Fibroblast of skin of right biceps (primary cell): ENCODE measurements at places on chromosomes 2 and 18.

DNA sequence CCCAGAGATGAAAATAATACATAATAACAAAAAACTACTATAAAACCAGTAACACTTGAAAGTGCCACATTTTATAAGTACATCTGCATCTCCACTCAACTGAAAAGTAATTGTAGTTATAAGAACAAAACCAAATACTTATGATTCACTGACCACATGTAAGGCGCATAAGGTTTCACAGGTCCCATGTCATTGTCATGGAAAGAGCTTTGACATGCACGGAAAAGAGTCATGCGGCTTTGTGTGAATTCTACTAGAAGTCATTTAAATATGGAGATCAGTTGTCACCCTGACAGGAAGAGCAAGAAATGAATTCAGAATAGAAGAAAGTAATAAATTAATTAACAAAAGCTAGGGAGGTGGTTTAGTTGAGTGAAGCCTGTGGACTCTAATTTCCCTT lies 459.1 kb downstream of the CDH2 start:
- DNase-seq, result no peak

GRCh38 chr2:102485147-102485785 lies 12.2 kb downstream of the SLC9A4 start:
- DNase-seq, result peak; percentile 8

DNA sequence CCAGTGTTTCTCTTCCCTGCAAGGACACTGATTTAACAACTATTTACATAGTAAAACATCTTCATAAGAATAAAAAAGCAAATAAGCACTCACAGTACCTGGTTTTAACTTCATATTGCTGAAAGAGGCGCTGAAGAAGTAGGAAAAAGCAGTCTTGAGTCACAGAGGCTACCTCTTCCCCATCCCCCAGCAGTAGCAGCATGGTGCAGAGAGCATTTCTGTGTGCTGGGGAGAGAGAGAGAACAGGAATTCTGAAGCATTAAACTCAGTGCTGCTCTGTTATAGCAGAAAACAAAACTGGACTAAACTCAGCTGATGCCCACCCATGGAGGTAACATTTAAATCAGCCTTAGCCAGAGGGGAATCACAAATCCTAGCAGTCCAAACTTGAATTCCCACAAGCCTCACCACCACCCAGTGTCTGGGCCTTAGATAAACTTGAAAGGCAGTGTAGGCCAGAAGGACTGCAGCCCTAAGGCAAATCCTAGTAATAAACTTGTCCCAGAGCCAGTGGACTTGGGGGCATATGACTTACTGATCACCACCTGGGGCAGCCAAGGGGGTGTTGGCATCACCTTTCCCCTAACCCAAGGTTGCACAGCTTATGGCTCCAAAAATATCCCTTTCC lies 321.8 kb upstream of the CWC22 start:
- DNase-seq, result no peak

DNA sequence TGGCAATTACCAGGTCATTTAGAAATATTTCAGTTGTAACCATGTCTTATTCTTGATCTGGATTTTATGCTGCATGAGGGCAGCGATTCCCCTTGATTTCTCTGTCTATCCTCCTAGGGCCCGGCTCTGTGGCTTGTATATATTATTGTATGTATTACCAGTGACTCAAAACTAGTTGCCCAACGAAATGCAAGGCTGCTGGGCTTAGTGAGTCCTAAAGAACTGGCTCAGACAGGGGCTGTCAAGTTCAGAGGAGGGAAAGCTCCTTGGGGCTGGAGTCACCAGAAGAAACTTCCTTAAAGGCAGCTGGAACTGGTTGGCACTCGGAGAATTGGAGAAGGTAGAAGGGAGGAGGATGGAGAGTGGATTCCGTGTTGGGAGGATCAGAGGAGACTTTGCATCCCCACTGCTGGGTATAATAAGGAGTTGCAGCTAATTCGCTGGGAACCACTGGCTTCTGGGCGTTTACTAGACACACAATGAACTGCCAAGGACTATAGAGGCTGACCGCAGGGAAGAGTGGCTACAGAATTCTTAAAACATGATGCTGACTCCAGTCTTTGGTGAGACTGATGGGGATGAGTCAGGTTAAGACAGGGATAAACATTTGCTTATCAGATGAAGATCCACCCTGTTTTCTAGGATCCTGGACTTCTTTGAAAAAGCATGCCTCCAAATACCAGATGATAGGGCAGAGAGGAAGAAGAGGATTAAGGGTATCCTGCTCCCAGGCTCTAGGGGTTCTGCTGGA lies 104.3 kb downstream of the PRKCE start:
- peak; percentile 96 for DNase-seq

- DNase-seq, result no peak
Measured at GRCh38 chr2:200777275-200777674, 34.4 kb upstream of the BZW1 start.

- no peak for DNase-seq
Measured at GRCh38 chr2:165631089-165631488, 161.6 kb downstream of the CSRNP3 start.
